ENCODE measurements at places on chromosomes 2 and 18.

DNA sequence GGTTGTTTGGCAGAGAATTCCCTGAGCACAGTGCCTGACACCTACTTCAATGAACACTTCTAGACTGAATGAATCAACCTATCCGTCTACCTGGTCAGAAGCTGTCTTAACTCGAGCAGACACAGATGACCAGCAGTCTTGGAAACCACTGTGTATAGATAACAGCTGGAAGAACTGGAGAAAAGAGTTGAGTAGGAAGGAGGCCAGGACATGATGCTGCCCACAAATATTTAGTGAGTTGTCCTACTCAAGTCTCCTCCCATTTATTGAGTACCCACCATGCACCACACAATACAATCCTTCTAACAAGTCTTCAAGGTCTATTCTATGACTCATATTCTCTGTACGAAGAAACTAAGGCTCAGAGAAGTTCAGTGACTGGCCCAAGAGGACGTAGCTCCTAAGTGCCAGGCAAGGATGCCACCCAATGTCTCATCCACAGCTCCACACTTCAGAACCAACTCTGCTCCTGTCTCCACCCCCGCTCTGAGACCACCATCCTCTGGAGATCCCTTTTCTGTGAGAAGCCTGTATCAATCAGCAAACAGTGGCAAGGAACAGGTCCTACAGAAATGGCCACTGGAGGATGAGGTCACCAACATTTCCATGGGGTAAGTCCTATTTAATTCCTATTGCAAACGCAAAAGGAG, 62.2 kb downstream of the GALNT14 start:
- DNase-seq: no peak

- DNase-seq: no peak
These were observed 58.5 kb downstream of the FAM161A start for GRCh38 chr2:61795408-61795807.

DNA sequence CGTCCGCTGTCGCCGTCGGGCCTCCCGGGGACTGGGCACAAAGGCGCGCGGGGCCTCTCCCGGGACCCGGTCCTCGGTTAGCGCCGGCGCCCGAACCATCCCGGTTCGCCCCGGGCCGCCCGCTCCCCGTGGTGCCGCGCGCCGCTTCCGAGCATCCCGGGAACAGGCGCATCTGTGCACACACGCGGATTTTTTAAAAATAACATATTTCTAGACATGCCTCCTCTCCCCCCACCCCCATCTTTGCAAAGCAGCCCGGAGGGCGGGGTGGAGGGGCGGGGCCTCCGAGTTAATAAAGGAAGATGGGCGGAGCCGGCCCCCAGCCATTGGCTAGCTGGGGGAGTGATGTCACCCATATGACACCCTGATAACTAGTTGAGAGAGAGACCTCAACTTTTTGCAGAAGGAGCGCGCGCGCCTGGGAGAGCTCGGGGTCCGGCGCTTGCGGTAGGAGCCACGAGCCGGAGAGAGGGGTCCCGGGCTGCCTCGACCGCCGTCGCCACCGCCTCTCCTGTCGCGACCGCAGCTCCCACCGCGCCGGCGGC, at the start of gene SOX11:
Gene SOX11, plus strand, starts transcription at position 400 of the 545 bp plus-strand sequence. CDS start 338 bp downstream, outside the sequence.
- no peak for DNase-seq

DNA sequence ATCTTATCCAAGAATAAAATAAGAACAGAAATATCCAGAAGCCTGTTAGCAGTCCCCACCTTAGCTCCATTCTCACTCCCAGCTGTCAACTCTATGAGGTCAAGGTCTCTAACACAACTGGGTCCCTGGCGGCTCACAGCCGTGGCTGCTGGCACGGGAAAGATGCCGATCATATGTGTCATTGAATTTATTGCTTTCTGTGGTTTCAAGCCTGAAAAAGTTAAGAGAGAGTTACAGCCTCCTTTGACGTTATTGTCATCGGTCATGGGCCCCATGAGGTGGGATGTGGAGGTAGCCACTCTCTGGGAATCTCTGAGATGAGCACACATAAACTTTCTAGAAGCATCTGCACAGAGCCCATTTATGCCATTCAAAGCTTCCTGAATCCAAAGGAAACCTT, 28.7 kb upstream of the CABLES1 start:
- DNase-seq: peak; percentile 95

- DNase-seq: no peak
These were observed 57.4 kb upstream of the EPAS1 start for GRCh38 chr2:46239847-46240181.

GRCh38 chr2:203951366-203951902, 14.9 kb downstream of the ICOS start:
- no peak for DNase-seq

DNA sequence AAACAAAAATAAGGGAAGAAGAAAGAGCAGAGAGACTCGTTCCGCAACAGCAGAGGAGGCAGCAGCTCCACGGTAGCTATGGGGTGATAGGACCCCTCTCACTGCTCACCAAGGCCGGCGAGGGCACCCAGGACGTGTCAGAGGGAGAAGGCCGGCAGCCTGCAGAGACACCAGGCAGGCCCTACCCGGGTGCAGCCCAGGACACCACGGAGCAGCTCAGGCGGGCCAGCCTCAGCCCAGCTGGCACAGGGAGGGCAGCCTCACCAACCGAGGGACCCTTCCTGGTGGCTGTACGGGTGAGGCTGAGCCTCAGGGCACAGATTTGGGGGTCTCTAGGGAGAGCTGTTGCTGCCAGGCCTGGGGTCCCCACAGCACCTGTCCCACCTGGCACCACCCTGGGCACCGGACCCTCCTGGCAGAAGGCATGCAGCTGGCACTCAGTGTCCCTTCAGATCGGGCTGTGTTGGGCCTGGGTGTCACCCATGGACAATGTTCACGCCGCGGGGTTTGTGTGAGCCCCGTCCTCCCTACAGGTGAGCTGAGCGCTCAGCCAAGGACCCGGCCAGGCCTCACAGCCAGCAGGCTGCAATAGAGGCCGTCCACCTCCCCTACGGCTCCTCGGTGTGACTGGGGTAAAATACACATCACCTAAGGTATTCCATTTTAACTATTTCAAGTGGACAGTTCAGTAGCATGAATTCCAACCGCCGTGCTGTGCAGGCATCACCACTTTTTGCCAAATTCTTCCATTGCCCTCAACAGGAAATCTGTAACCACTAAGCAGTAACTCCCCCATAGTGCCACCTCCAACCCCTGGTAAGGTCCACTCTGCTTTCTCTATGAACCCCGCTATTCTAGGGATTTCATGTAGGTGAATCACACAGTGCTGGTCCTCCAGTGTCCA, 21.6 kb downstream of the KCNG2 start:
- no peak for DNase-seq

DNA sequence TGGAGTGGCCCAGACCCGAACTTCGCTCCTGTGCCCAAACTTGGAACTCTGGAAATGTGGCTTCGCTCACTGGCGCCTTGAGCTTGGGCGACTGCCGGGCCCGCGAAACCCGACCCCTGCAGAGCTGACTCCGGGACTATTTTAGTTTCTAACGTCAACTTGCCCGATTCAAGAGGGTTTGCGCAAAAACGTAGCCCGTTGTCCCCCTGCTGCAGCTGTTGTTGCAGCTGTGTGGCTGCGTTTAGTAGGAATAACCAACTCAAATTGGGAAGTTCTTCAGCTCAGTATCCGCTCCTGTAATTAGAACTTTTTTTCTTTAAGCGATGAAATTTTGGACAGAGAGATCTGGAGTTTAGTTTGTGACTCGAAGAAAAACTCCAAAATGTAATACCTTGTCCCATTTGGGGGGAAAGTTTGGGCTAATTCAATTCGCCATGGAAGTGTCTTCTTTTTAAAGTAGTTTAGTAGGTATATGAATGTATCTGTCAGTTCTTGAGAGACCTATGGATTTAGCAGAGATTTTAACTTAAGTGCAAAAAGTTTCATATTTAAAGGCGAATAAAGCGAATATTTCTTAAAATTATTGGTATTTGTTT, 559 bp downstream of the MYL12A start:
- no peak for DNase-seq

GRCh38 chr2:220104871-220105351, 477.5 kb downstream of the SLC4A3 start:
- peak; percentile 91 for DNase-seq

DNA sequence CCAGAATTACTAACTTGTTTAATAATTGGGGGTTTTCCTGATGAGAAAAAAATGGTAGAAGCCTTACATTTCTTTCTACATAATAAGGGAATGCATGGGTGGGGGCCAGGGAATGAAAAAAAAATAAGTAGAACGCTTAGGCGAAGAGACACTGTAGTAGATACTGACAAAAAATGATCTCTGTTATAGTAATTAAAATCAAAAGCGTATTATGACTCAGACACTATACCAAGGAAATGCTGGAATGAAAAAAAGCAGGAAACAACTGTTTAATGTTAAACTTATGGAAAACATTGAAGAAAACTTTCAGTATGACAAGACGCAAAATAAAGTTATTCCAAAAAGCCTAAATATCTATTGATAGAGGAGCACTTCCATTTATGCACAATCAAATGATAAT, 42.9 kb downstream of the PRPF40A start:
- no peak for DNase-seq

GRCh38 chr2:21727101-21727500, 603.3 kb downstream of the TDRD15 start:
- DNase-seq: no peak

DNA sequence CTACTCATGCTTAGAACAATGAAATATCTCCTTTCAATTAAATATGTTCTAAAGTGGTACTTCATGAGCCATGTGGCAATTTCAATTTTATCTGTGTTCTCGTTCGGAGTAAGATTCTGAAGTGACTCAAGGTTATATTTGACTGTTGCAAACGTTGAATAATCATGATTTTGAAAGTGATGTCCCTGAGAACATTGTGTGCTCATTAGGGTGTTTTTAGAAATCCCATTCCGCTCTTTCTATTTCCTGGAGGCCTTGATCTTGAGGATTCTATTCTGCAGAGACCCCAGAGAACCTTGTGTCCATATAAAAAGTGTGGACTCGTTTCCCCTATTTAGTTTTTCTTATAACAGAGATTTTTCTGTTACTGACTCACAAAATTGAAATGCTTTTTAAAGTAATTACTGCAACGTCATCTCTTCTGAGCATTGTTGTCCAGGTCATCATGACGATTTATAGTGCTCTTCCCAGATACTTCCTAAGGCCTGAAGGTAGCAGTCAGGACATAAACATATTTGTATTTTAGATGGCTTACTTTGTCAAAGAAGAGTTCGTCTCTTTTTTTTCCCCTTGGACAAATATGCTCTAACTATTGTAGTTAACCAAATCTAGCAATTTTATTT, 27.2 kb downstream of the IL1R2 start:
- DNase-seq: peak; percentile 54

DNA sequence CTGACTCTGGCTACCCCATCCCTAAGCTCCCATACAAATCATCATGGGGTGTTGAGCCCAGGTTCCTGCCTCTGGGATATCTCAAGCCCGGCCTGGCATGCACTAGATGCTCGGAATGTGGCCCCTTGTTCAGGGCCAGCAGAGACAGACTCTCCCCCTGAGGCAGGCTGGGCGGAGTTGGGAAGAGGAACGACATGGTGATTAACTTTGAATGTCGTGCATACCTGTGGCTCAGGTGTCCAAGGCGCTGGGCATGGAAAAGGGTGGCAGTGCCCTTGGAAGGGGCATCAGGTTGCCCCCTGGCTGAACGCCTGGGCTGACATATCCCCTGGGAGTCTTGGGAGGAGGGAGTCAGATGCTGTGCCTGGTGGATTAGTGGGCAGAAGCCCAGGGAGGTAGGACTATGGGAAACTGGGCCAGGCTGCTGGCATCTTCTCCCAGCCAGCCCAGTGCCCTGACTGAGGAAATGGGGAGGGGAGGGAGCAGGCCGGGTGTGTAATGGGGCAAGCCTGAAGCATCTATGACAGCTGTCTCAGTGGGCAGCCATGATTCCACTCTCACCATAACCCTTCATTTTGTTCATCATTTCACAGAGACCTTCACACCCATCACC, 57.8 kb upstream of the OTOF start:
- no peak for DNase-seq

GRCh38 chr2:161782615-161783014, 158.4 kb downstream of the SLC4A10 start:
- no peak for DNase-seq

- DNase-seq: no peak
These were observed 12.4 kb upstream of the SPATA3 start for GRCh38 chr2:230983566-230983965.

DNA sequence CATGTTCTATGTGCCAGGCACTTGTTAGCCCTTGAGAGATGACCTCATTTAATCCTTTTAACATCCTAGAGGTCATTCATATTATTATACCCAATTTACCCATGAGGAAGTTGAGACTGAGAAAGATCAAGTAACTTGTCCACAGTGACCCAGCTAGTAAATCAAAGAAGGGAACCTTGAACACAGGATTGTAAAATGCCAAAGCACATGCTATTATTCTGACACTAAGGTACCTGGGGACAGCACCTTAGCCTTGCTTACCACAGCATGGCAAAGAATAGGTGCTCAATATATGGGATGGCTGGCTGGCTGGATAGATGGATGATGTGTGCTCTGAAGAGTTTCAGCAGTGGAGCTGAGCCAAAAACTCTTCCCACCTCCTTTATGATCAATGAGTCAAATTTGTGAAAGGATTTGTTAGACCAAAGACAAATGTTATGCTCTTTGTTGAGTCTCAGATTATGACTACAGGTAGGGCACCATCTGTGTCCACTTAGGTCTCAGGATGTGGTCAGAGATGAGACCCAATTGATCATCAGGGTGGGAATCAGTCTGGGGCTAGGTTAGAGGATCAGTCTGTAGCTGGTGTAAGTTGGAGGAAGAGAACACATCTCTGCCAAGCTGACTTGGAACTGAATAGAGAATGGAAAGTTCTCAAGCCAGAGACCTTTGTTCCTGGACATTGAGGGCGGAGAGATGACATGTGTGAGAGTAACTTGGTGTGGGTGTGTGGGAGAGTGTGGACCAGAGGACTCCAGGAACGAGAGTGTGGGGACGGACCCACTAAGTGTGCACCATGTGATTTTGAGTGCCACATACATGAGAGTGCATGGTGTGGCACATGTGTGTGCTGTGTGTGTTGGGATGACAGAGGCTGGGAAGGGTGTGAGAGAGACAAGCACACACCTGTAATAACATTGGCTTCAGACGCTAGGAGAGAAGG, 16.3 kb upstream of the PKDCC start:
- no peak for DNase-seq

- peak; percentile 12 for DNase-seq
These were observed 26.1 kb downstream of the TGFA start for GRCh38 chr2:70527447-70528080.

GRCh38 chr2:135689679-135690078, 52.0 kb upstream of the UBXN4 start:
- no peak for DNase-seq

DNA sequence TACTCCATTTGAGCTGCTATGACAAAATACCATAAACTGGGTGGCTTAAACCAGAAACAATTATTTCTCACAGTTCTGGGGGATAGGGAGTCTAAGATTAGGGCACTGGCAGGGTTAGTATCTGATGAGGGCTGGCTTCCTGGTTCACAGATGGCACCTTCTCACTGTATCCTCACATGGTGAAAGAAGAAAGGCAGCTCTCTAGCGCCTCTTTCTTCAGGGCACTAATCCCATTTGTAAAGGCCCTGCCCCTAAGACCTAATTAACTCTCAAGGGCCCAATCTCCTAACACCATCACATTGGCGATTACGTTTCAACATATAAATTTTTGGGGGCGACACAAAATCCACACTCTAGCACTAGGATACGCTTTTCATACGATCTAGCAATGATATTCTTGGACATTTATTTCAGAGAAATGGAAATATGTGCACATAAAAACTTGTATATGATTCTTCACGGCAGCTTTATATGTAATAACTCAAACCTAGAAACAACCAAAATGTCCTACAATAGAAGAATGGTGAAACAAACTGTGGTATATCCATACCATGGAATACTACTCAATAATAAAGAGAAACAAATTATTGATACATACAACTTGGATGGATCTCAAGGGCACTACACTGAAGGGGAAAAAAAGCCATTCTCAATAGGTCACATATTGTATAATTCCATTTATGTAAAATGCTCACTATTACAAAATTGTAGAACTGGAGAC, 111.0 kb downstream of the BCL2L11 start:
- no peak for DNase-seq

Measured in HFFc6 (cell line).